AG10803 (cell line): ENCODE measurements at places on chromosomes 3 and 15.

DNA sequence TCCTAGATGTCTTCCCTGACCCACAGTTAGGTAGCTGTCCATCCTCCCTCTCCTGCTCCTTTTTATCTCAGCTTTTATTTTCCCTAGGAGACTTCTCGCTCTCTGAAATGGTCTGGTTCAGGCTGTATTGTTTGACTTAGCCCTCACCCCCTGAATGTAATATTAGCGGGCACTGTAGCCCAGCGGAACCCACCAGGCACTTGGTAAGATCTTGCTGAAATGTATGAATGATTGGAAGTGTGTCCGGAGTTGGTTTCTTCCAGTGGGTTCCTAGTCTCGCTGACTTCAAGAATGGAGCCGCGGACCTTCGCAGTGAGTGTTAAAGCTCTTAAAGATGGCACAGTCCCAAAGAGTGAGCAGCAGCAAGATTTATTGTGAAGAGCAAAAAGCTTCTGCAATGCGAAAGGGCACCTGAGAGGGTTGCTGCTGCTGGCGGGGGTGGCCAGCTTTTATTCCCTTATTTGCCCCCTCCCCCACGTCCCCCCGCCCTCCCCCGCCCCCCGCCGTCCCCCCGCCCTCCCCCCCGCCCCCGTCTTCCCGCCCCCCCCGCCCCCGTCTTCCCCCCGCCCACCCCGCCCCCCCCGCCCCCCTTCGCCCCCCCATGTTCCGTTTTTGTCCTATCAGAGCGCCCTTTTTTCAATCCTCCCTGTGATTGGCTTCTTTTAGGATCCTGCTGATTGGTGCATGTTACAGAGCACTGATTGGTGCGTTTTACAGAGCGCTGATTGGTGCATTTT lies 694 bp upstream of the EEFSEC start:
- no peak for DNase-seq

DNA sequence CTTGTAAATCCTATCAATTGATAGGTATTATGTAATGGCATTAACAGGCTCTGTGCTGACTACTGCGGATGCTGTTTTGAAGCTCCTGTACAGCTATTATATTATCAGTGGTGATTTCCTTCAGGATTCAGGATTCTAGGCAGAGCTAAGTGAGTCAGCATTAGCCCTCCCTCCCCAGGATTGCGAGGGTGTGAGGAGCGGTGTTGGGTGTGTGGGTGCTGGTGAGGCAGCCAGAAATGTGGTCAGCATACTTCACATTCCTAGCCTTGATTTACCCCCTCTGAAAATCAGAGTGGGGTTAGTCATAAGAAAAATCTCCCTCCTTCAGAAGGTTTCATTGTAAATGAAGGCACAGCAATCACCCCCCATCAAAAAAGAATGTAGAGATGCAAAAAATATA lies 72.5 kb downstream of the SNTN start:
- DNase-seq, result peak; percentile 91

- DNase-seq, result no peak
Measured at GRCh38 chr3:57464801-57465200, 79.3 kb downstream of the DNAH12 start.

GRCh38 chr15:39313467-39313866 lies 267.4 kb upstream of the THBS1 start:
- DNase-seq, result no peak

DNA sequence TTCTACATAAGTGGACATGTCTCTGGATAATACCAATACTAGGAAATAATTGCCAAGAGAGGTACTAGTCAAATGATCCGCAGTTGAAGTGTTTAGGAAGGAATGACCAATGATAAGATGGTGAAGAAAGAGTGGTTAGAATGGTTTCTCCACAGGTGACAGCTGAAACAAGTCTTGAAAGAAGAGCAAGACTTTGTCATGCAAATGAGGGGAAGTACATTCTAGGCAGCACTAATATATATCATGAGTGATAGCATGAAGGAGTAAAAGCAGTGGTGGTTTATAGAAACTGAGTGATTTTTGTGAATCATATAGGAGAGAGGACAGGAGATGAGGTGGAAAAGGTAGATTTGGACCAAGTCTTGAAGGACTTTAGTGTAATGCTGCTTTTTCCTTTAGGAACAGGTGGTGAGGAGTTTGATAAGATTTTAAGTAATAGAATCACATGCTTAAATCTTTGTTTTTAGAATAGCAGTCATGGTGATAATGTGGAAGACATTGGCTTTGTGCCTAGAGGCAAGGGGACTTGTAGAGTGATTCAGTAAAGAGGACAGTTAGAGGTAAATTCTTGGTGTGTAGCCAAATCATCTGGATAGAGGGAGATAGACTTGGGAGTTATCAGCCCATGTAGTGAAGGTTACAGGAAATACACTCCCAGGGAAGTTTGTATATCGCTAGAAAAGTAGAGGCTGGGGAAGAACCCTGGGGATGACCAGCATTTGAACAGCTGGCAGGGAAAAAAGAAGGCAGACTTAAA lies 31.9 kb downstream of the SLMAP start:
- no peak for DNase-seq

DNA sequence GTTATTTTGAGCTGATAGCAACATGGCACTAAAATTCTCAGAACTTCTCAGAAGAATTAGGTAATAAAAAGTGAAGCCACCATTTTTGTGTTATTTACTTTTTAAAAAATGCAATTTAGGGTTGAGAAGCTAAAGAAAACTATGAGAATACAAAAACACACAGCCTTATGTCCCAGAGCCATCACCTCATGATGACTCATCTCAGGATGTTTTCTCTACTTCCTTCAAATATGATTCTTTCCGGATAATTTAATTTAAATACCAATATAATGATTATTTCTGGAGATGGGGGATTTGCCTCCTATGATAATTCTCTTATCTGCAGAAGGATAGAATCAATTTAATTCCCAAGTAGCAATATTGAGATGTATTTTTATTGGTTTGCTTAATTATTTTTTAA lies 105.6 kb upstream of the BFSP2 start:
- no peak for DNase-seq

- no peak for DNase-seq
Measured at GRCh38 chr15:85828874-85829273, 34.1 kb upstream of the KLHL25 start.

DNA sequence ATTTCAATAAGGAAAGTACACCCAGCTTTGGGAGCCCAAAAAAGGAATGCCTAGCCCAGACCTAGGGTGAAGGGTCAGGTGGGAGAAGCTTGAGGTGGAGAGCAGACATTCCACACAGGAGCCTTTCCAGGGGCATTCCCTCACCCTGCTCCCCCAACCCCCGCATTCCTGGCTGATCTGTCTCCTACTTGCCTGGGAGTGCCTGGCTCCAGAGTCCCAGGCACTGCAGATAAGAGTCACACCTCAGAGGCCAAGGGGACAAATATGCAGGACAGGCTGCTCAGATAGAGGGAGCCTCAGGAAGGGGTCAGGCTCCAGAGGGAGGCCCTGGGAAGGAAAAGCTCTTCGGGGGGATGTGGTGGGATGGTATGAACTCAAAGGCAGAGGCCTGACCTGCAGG lies 20.8 kb upstream of the HCN4 start:
- DNase-seq, result no peak

- peak; percentile 91 for DNase-seq
Measured at GRCh38 chr3:31219131-31219843, 313.4 kb upstream of the STT3B start.
